ENCODE measurements at places on chromosomes 7 and 10.
A peak's percentile ranks its signal among the peaks of the same experiment; 100 is the strongest.

DNA sequence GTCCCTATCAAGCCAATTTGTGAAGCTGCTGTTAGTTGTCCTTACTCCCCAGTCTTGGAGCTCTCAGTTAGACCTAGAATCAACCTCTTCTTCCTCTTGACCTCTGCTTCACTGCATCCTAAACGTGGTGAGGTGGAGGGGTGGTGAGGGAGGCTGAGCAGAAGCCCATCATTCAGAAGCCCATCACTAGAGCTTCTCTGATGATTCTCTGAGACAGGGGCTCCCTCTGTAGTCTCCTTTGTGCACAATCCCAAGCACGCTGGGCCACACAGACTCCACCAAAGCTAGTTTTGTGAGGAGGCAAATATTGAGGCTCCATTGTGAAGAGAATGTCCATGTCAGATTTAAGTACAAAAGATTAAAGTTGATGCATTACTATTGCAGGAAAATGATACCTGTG lies 163.8 kb upstream of the PRSS1 start:
- DNase-seq: no peak
- no peak overlapping the region for H3K4me3 ChIP-seq
- no peaks in the 10 kb centered on the region for H3K27me3 ChIP-seq
- no peaks in the 10 kb centered on the region for H3K36me3 ChIP-seq
- no peak overlapping the region for H3K27ac ChIP-seq
- peaks cover 9% of the 10 kb centered on the region for H3K4me1 ChIP-seq

DNA sequence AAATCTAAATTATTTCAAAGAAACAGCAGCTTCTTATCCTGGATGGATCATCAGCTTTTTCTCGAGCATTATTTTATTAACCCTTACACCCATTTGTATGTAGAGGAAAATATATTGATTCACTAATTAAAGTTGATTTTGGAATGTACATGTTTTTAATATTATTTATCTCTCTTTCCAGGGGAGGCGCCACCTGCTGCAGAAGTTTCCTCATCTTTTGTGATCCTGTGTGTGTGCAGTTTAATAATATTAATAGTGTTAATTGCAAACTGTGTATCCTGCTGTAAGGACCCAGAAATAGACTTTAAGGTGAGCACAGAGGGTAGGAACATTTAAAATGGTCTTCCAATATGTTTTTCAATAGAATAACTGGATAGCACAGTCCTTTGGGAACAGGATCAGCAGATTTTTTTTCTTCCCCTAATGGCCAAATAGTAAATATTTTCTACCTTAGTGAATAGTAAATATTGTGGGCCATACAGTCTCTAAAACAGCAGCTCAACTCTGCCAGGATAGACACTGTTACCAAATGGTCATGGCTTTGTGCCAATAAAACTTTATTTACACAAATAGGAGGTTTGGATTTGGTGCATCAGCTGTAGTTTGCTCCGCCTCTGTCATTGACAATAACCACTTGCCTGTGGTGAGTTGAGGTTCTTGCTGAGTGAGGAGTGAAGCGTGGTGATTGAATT lies 30.6 kb downstream of the LMTK2 start:
- no peaks in the 10 kb centered on the region for H3K27me3 ChIP-seq
- DNase-seq: no peak
- H3K27ac ChIP-seq: no peak overlapping the region
- H3K4me3 ChIP-seq: no peak overlapping the region
- H3K4me1 ChIP-seq: peaks cover 2% of the 10 kb centered on the region
- no peaks in the 10 kb centered on the region for H3K36me3 ChIP-seq

- no peak overlapping the region for H3K4me3 ChIP-seq
- H3K4me1 ChIP-seq: no peaks in the 10 kb centered on the region
- no peak for DNase-seq
- no peaks in the 10 kb centered on the region for H3K36me3 ChIP-seq
- H3K27ac ChIP-seq: no peak overlapping the region
These were observed 160.0 kb upstream of the INSYN2A start for GRCh38 chr10:127356360-127356759.

DNA sequence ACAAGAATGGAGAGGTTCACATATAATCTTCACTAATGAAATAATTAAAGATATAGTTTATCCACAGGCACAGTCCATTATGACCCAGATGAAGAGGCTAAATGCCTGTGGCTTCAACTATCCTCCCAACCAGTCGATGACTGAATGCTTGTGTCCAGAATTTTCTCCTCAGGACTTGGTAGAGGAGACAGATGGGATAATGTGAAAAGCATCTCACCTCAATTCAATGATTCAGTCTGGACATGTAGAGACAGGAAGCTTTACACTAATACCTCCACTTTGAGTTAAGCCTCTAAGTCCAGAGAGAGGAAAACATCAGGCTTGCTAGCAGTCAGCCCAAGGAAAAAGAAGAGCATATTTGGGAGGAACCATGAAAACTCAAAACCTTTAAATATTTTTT lies 59.1 kb upstream of the COL1A2 start:
- H3K27me3 ChIP-seq: no peaks in the 10 kb centered on the region
- no peak for DNase-seq
- no peak overlapping the region for H3K27ac ChIP-seq
- H3K4me3 ChIP-seq: no peak overlapping the region
- no peaks in the 10 kb centered on the region for H3K36me3 ChIP-seq

DNA sequence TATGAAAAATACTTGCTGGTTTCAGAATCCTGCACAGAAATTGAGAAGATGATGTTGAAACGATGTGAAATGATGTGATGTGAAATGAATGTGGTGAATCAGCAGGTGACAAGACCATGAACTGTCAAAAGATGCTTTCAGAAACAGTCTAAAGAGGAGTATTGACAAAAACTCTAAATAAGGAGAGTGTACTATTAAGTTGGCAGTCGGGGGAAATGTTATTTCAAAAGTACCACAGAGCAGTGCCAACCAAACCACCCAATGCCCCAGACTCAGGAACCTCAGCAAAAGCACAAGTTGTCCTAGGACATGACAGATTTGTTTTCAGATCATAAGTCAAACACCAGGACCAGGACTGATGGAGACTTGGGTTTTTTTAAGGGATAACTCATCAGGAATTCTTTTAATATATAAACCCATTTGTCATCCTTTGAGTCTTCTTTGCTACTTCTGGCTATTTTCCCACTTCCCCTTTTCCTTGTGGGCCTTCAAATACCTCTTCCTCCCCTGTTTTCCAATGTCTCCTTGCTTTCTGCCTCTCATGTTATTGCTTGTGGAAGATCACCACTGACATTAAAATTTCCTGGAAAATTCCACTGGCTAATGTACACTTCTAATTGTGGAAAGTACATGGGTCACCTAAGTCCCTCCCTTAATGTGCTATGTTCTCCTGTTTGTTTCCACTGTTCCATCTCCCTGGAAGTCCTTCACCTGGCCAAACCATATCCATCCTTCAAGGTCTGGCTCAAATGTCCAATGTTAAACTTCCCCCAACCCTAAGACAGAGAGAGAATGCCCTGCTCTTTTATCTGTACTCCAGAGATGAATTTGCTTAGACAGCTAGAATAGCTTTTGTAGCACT lies 10.2 kb upstream of the PPP1R3C start:
- DNase-seq: peak; percentile 45
- H3K4me1 ChIP-seq: no peaks in the 10 kb centered on the region
- no peaks in the 10 kb centered on the region for H3K36me3 ChIP-seq
- no peak overlapping the region for H3K27ac ChIP-seq
- H3K4me3 ChIP-seq: no peak overlapping the region
- H3K27me3 ChIP-seq: no peaks in the 10 kb centered on the region

DNA sequence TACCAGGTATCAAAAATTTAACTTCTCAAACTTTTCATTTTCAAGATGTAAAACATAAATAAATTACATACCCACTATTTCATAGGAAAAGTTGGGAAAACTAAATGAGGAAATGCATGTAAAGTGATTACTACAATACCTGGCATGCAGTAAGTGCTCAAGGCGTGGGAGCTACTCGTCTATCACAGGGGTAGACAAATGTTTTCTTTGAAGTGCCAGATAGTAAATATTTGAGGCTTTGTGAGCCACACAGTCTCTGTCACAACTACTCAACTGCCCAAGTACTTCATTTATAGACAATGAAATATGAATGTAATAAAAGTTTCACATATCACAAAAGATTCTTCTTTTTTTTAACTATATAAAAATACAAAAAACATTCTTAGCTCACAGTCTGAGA lies 96.4 kb upstream of the PCGF5 start:
- DNase-seq: no peak
- H3K4me1 ChIP-seq: no peaks in the 10 kb centered on the region
- H3K36me3 ChIP-seq: no peaks in the 10 kb centered on the region
- H3K27me3 ChIP-seq: peaks cover 3% of the 10 kb centered on the region
- H3K4me3 ChIP-seq: no peak overlapping the region

- no peaks in the 10 kb centered on the region for H3K4me1 ChIP-seq
- no peak for DNase-seq
- no peaks in the 10 kb centered on the region for H3K27me3 ChIP-seq
- no peak overlapping the region for H3K4me3 ChIP-seq
These were observed 212.0 kb downstream of the CAMK1D start for GRCh38 chr10:12561307-12561706.

DNA sequence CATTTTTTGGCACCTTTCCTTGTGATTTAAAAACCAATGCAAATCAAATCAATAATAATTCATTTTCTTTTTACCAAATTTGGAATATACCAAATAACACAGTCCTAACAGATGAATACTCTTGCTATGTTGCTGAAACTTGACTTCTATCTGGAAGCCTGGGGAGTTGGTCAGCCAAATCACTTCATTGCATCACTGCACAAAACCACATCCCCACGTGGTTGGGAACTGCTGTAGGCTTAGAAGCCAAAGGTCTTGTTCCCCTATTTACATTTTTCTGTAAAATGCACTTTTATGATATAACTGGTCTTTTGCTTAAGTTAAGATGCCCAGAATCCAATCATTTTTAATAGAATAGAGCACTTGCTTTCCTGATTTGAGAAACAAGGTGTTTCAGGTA lies 15.2 kb downstream of the GPR85 start:
- H3K4me1 ChIP-seq: no peaks in the 10 kb centered on the region
- no peak overlapping the region for H3K27ac ChIP-seq
- H3K4me3 ChIP-seq: no peak overlapping the region
- no peaks in the 10 kb centered on the region for H3K27me3 ChIP-seq
- H3K36me3 ChIP-seq: no peaks in the 10 kb centered on the region
- peak; percentile 6 for DNase-seq

GRCh38 chr7:155963771-155964195 lies 151.5 kb upstream of the SHH start:
- H3K27me3 ChIP-seq: no peaks in the 10 kb centered on the region
- no peak overlapping the region for H3K4me3 ChIP-seq
- H3K36me3 ChIP-seq: no peaks in the 10 kb centered on the region
- no peak for DNase-seq

DNA sequence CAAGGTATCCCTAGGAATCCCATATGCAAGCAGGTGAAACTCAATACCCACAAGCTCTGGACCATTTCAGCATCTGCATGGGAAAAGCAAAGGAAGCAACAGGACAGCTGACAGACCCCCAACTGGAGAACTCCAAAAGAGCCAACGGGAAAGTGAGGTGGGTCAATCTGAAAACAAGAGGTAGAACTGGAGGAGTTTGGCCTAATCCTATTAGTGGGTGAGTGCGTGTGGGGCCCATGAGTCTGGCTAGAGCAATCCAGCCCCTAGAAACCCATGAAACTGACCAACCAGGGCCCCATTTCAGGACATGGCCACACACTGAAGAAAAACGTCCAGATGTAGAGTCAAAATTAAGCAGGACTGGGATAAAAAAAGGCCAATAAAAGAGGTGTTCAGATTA lies 26.6 kb upstream of the WNT8B start:
- H3K4me3 ChIP-seq: no peak overlapping the region
- H3K36me3 ChIP-seq: no peaks in the 10 kb centered on the region
- no peaks in the 10 kb centered on the region for H3K27me3 ChIP-seq
- H3K27ac ChIP-seq: no peak overlapping the region
- no peak for DNase-seq

- H3K27me3 ChIP-seq: no peaks in the 10 kb centered on the region
- H3K27ac ChIP-seq: no peak overlapping the region
- peak; percentile 78 for DNase-seq
- no peaks in the 10 kb centered on the region for H3K4me1 ChIP-seq
- H3K4me3 ChIP-seq: no peak overlapping the region
- H3K36me3 ChIP-seq: no peaks in the 10 kb centered on the region
These were observed 246.2 kb downstream of the ETV1 start for GRCh38 chr7:13743226-13743625.

- H3K4me1 ChIP-seq: no peaks in the 10 kb centered on the region
- no peak overlapping the region for H3K27ac ChIP-seq
- DNase-seq: no peak
- H3K36me3 ChIP-seq: no peaks in the 10 kb centered on the region
- no peak overlapping the region for H3K4me3 ChIP-seq
These were observed 210.8 kb upstream of the PFKP start for GRCh38 chr10:2856598-2856997.

DNA sequence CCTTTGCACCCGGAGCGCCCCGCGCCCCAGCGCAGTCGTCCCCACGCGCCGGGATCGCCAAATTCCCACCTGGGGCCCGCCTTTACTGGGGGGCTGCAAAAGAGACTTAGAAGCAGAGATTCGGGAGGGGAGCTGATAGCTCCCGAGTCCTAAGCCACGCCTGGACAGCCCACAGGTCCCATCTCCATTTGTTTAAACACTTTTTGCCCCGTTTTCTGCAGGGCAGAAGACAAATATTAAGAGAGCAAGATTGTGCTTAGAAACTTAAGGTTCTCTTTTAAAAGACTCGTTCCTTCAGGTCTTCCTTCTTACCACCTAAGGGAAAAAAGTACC lies 299.1 kb upstream of the NFE2L3 start:
- H3K27ac ChIP-seq: no peak overlapping the region
- H3K4me3 ChIP-seq: no peak overlapping the region
- DNase-seq: no peak
- H3K36me3 ChIP-seq: no peaks in the 10 kb centered on the region
- no peaks in the 10 kb centered on the region for H3K27me3 ChIP-seq

- DNase-seq: peak; percentile 95
- H3K4me1 ChIP-seq: peaks cover 14% of the 10 kb centered on the region
These were observed 260.3 kb downstream of the SNX13 start for GRCh38 chr7:17680026-17680425.

- no peak overlapping the region for H3K4me3 ChIP-seq
- peaks cover 2% of the 10 kb centered on the region for H3K36me3 ChIP-seq
- H3K27ac ChIP-seq: no peak overlapping the region
These were observed 352.6 kb upstream of the GALNT17 start for GRCh38 chr7:70779321-70779720.

DNA sequence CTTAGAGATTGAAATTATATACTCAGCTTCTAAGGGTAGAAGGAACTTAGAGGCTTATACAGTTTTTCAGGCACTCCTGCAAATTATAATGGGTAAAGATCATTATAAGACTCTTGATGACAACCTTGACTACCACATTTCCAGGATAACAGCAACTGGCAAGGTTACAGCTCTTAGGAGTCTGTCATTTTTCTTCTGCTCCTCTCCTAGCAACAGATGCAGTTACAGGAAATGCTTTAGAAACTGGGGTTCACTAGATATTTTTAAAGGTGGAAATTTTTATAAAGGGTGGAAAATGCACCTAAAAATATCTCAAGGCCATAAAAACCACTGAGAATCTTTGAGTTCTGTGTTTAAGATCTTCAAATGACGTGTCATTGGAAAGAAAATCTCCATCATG lies 185.8 kb downstream of the RELN start:
- no peak overlapping the region for H3K4me3 ChIP-seq
- no peaks in the 10 kb centered on the region for H3K27me3 ChIP-seq
- no peak overlapping the region for H3K27ac ChIP-seq
- DNase-seq: no peak
